ENCODE measurements at places on chromosomes 3 and 15.

GRCh38 chr3:159786489-159787177 lies 202.0 kb upstream of the IL12A start:
- no peak for DNase-seq

DNA sequence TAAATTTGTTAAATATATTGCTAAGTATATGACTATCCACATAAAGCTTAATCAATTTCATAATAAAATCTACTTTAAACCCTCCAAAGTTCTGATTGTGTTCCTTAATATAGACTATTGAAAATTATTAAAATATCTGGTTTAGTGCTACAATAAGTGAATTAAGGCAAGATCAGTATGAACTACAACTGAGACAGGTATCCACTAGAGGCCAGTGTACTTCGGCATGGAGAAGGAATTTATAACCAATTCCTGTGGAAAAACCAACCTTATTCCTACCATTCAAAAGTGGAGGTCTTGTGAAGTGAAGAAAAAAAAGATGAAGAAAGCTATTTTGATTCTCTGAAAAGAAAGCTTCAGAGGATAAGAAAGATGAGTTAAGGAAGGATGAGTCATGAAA lies 237.7 kb downstream of the SUCLG2 start:
- no peak for DNase-seq

DNA sequence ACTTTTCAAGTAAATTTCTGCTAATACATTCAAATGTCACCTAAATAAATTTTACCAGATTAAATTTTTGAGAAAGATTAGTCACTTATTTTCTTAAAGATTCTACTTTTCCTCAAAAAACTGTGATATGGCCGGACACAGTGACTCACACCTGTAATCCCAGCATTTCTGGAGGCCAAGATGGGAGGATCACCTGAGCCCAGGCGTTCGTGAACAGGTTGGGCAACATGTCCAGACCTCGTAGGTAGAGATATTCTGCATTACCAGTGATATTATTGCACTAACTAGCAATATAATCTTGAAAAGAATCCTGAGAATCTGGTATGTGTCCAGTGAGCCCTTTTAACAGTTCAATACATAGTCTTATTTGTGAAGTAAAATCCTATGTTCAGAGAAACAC lies 61.7 kb downstream of the CBLB start:
- DNase-seq = no peak

DNA sequence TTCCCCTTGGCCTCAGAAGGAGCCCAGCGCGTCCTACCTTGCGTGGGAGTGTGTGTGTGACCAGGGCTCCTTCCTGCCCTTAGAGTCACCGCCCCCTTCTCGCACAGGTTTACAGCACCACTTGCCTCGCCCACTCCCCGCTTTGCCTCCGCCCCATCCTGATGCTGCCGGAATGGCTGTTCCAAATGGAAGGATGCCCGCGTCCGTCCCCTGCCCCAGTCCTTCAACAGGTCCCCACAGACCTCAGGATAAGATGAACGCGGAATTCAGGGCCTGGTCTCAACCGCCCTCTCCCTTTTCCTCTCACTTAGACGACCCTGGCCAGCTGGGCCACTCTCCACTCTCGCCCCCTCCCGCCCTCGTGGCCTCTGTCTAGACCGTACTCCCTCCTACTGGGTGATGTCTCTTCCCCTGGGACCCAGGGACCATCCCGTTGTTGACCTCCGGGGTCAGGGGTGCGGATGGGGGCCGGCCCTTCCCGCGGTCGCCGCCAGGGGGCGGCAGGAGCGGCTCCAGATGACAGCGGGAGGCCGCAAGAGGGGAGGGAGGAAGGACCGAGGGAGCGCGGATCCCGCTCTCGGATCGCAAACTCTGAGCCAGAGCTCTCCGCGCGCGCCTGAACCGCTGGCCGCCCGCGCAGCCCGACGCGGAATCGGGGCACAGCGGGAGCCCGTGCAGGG lies at the start of gene THSD4:
THSD4 (plus strand) TSS at position 585 of the 680 bp plus-strand sequence.
- peak; percentile 23 for DNase-seq

DNA sequence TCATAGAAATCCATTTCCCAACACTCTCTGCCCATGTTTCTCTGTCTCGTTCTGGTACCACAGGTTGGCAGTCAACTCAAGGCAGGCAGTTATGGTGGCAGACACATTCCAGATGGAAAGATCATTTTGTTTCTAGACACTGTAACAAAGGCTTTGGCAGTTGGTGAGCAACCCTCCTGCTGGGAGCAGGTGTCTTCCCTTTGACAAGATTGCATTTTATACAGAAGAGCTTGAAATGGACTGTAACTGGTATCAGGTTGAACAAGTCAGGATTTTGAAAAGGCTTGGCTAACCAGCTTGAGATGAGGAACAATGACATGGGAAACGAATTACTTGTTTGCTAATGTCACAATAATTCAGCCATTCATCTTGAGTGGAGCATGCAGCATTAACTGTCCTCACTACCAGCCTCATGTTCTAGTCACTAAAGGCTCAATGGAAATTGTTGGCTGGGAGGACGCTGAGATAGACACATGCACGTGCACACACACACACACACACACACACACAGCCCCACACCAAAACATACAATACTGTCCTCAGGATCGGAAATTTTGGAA lies 170.0 kb downstream of the SEMA6D start:
- DNase-seq = no peak

All from stimulated activated CD8-positive, alpha-beta memory T cell treated with anti-CD3 and anti-CD28 coated beads, Interleukin-15, amount 100 ng/mL, for 1 hour (primary cell).